ENCODE measurements at places on chromosomes 12 and 14.
A peak's percentile ranks its signal among the peaks of the same experiment; 100 is the strongest.

GRCh38 chr12:62833634-62834033 lies 101.3 kb downstream of the PPM1H start:
- no peak overlapping the region for H3K27ac ChIP-seq
- no peaks in the 10 kb centered on the region for H3K36me3 ChIP-seq
- DNase-seq = no peak

DNA sequence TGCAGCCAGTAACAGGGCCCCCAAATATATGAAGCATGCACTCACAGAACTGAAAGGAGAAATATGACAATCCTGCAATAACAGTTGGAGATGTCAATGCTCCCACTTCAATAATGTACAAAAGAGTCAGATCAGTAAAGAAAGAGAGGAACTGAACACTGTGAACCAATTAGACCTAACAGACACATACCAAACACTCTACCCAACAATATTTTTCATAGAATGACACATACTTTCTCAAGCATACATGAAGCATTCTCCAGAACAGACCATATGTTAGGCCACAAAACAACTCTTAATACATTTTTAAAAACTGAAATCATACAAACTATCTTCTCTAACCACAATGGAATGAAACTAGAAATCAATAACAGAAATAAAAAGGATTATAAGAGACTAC lies 80.2 kb downstream of the ELK3 start:
- no peak overlapping the region for H3K4me3 ChIP-seq
- H3K27ac ChIP-seq = peak overlapping the region; percentile 14
- H3K4me1 ChIP-seq = peaks cover 19% of the 10 kb centered on the region
- peaks cover 3% of the 10 kb centered on the region for H3K36me3 ChIP-seq

- no peak overlapping the region for H3K4me3 ChIP-seq
- no peaks in the 10 kb centered on the region for H3K4me1 ChIP-seq
- no peak for DNase-seq
Observed at GRCh38 chr14:72000907-72001306, 68.7 kb downstream of the RGS6 start.

DNA sequence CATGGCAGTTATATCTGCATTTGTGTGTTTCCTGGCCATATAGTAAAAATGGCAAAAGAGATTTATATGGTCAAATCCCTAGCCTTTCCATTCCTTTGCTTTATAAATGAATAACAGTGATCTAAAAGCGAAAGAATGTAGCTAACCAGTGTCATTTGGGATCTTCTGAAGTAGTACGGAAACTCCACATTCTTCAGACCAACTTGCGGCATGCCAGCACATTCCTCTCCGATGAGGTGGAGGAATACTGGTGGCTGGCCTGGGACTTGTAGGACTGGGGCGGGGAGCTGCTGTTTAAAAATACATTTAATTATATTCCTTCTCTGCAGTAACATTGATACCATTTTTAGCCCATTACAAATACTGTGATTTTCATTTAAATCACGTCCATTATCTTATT lies 85.3 kb downstream of the SAMD4A start:
- H3K4me1 ChIP-seq = peaks cover 2% of the 10 kb centered on the region
- peaks cover 4% of the 10 kb centered on the region for H3K36me3 ChIP-seq
- peaks cover 46% of the 10 kb centered on the region for H3K27me3 ChIP-seq
- H3K27ac ChIP-seq = no peak overlapping the region
- no peak overlapping the region for H3K4me3 ChIP-seq

GRCh38 chr12:131672311-131672940 lies 38.5 kb upstream of the SFSWAP start:
- H3K36me3 ChIP-seq = peaks cover 4% of the 10 kb centered on the region
- H3K27me3 ChIP-seq = peaks cover 24% of the 10 kb centered on the region
- no peaks in the 10 kb centered on the region for H3K4me1 ChIP-seq
- no peak overlapping the region for H3K27ac ChIP-seq

DNA sequence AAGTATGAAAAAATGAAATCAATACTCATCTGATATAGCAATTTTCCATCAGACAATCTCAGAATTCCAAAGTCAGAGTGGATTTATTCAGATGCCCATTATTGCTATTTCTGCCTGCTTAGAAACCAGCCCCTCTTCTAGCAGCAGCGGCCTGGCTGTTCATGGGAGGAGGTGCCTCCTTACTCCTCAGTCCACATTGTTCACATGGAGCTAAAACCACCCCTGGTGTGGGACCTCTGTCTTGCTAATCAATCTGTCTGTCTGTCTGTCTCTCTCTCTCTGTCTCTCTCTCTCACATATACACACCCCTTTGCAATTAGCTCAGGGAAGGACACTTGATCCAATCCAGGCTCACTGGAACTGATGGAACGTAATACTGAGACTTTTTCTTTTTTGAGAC lies 176.1 kb downstream of the APAF1 start:
- no peak overlapping the region for H3K27ac ChIP-seq
- H3K4me3 ChIP-seq = no peak overlapping the region
- H3K36me3 ChIP-seq = no peaks in the 10 kb centered on the region
- no peak for DNase-seq
- peaks cover 24% of the 10 kb centered on the region for H3K27me3 ChIP-seq
- no peaks in the 10 kb centered on the region for H3K4me1 ChIP-seq

- peaks cover 12% of the 10 kb centered on the region for H3K27me3 ChIP-seq
- no peaks in the 10 kb centered on the region for H3K4me1 ChIP-seq
- H3K36me3 ChIP-seq = peaks cover 5% of the 10 kb centered on the region
- no peak for DNase-seq
- H3K27ac ChIP-seq = no peak overlapping the region
Observed at GRCh38 chr14:21145437-21145836, 10.4 kb downstream of the OR5AU1 start.

GRCh38 chr12:94193168-94193567 lies 44.8 kb downstream of the PLXNC1 start:
- peaks cover 6% of the 10 kb centered on the region for H3K36me3 ChIP-seq
- H3K4me3 ChIP-seq = no peak overlapping the region

All from T-helper 17 cell (primary cell).